ENCODE measurements at places on chromosomes 4 and X.

GRCh38 chr4:176277162-176277904 is 8.3 kb upstream of the ASB5 start:
- peak; percentile 53 for DNase-seq

DNA sequence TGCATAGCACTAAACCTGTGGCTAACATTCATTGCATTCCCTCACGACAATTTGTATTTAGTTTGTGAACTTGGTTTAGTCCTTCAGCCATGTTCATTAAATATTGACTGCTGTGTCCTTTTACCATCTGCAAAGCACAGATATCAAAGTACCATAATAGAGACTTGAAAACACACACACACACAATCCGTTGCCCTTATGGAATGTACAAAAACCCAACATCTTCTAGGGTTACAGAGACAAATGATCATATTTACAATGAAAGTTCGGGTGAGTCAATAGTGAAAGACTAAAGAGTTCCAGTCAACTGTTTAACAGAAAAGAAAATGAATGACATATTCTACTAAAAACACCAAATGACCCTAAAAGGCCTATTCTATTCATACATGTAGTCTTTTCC is 50.8 kb upstream of the TXK start:
- DNase-seq, result no peak

- peak; percentile 77 for DNase-seq
Observed at GRCh38 chrX:105837232-105837631, 14.9 kb downstream of the NRK start.

- DNase-seq, result no peak
Observed at GRCh38 chr4:25302626-25303025, 9.9 kb upstream of the ZCCHC4 start.

GRCh38 chr4:75612306-75612705 is 18.0 kb downstream of the CDKL2 start:
- DNase-seq, result no peak

DNA sequence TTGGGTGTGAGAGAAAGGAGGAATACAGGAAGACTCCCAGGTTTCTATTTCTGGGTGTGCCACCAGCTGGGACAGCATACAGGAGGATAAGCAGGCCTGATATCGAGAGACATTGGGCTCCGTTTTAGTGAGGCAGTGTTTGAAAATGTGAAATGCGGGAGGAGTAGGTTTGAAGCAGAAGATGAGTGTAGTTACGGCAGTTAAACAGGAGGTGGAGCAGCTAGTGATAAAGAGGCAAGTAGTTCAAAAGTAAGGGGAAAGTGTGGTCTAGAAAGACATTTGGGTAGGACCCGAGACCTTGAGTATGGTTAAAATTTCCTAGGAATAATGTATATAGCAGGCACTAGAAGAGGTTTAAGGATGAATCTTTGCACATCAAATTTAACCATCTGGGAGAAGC is 42.4 kb downstream of the DCUN1D4 start:
- no peak for DNase-seq

DNA sequence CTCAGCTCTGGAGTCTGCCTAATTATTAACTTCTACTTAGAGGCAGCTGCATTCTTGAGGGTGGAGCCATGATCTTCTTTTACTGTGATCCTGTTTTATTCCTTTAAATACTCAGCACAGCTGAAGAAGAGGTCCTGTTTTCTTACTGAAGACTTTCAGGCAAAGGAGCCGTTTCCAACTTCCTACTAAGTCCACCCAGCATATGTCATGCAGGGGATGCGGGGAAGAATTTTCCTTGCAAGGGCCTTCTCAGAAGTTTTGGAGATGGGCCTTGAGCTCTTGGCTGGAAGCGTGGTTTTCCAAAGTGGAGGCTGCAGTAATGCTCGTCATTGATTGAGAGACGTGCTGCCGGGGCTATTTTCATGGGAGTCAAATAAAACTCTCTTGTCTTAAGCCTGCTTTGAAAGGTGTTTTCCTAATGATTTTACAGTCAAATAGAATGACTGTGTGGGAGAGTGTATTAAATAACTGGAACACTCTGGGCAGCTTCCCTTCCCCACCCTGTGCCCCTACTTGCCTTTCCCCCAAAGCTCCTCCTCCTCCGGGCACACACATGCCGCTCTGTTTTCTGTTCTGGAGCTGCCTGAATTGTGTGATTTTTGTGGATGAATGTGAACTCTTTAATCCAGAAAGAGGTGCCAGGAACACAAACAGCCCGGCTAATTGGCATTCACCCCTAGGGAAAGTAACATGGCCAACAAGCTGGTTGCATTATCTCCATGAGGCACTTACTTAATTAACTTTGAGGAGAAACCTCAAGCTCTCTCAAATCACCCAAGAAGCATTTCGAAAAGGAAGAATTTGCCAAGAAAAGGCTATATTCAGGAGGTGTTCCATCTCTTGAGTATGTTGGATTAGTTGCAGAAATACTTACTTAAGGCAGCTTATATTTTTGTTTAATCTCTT is 28.1 kb downstream of the FGF2 start:
- peak; percentile 39 for DNase-seq

GRCh38 chrX:134760650-134761049 is 102.4 kb upstream of the PLAC1 start:
- peak; percentile 77 for DNase-seq

- peak; percentile 72 for DNase-seq
Observed at GRCh38 chrX:72572248-72573157, at the start of gene HDAC8. TSS of gene HDAC8 (minus strand) at chrX:72572843. CDS start at chrX:72572761, 82 bp downstream.

GRCh38 chr4:145719752-145720624 is 40.0 kb downstream of the C4orf51 start:
- no peak for DNase-seq

Data from mammary epithelial cell (primary cell).